ENCODE measurements at places on chromosomes 5 and 9.
A peak's percentile ranks its signal among the peaks of the same experiment; 100 is the strongest.

- DNase-seq: no peak
These were observed 4.4 kb upstream of the SLC25A51 start for GRCh38 chr9:37908283-37908682.

- no peak for DNase-seq
These were observed 13.2 kb downstream of the PTGS1 start for GRCh38 chr9:122383992-122384461.

- no peak for DNase-seq
These were observed 5.2 kb downstream of the SURF4 start for GRCh38 chr9:133370685-133371084.

DNA sequence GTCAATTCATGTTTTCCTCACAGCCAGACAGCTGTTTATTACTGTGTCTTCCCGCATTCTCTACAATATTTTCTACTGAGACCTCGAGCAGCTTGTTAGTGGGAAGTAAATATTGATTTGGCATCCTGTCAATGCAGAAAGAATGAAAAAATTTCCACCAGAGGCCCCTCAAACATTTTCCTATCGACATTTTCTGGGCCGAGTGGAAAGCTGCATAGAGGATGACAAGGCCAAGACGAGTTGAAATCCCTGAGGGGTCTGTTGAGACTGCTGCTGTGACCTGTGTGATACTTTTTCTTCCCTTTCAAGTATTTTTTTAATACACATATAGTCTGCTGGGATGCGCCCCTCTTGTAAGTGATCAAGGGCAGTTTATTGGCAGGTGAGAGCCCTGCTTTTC lies 91.4 kb upstream of the SH3GL2 start:
- DNase-seq: no peak

DNA sequence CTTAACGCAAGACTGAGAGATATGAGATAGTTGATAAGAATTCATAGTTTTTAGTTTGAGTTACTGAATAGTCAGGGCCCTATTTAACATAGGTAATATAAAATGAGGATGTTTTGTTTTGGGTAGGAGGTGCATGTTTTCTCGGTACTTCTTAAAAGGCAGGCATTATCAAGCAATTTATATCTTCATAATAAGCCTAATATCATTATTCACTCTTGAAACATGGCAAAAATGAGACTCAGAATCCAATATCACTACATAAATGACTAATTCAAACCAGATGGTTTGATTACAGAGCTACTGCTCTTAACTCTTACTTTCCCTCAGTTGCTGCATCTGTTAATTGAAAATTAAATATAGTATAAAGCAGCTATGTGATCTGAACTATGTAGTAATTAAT lies 2038.7 kb downstream of the EFNA5 start:
- no peak for DNase-seq

GRCh38 chr9:135156525-135157510 lies 69.3 kb downstream of the OLFM1 start:
- peak; percentile 1 for DNase-seq

GRCh38 chr9:92954049-92954861 lies 6.9 kb downstream of the FGD3 start:
- peak; percentile 48 for DNase-seq

GRCh38 chr5:113337515-113338415 lies 97.0 kb downstream of the TSSK1B start:
- no peak for DNase-seq

DNA sequence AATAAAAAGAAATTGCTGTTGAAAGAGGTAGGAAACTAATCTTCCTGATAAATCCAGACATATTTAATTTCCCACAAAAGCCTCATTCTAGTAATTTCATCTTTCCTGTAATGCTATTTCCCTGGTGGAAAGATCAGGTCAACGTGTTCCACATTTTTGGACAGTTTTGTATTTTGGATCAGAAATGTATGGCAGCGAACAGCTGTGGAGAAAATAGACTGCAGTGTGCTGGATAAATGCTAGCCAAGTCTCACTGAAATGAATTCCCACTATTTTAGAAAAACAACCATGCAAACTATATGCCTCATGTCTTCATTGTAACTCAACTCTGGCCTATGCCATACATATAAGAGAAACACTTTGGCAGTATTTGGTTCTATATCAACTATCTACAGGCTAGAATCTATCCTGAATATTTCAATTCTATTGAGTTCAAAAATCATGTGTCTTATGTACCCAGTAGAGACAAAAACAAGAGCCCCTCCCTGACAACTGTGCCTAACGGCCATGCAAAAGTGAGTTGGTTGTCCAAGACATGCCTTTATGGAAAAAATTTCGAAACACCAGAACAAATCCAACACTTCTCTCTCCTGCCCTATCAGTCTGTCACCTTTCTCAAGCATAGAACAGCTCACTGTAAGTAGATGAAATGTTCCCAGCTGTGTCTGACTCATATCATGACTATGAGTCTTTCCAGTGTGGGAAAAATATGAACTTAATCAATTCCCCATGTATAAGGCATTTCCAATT lies 191.3 kb upstream of the NREP start:
- DNase-seq: no peak

DNA sequence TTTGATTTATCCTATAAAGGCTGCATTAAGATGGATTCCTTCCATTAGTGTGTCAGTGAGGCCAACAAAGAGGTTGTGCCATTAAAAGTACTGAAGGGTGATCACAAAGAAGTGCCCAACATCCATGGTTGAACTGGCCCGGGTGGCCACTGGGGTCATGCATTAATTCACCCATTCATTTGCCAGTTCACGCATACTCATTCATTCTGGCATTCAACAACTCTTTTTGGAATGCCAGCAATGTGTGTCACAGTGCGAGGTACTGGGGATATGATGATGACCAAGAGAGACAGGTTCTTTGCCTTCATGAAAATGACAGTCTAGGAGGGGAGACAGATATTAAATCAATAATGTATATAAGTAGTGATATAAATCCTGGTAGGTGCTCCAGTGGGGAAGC lies 93.2 kb downstream of the PTTG1 start:
- DNase-seq: no peak

- DNase-seq: peak; percentile 88
These were observed 8.5 kb downstream of the PRR7 start for GRCh38 chr5:177455036-177455660.

- DNase-seq: peak; percentile 4
These were observed 688 bp downstream of the CNTLN start for GRCh38 chr9:17135295-17136160.

- DNase-seq: no peak
These were observed 728.0 kb downstream of the CDH9 start for GRCh38 chr5:26310415-26310814.

GRCh38 chr5:139678751-139679750 lies 30.9 kb downstream of the CXXC5 start:
- no peak for DNase-seq

DNA sequence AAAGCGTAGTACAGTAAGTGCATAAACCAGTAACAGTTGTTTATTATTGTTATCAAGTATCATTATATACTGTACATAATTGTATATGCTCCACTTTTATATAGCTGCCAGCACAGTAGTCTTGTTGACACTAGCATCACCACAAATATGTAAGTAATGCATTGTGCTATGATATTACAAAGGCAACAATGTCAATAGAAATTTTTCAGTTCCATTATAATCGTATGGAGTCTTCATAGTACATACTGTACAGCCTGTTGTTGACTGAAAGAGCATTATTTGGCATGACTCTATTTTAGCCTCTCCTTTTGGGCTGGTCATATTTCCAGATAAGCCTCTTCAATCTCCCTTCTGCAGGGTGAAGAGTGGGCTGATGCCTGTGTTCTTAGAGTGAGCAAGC lies 40.4 kb downstream of the CFAP95 start:
- DNase-seq: no peak

DNA sequence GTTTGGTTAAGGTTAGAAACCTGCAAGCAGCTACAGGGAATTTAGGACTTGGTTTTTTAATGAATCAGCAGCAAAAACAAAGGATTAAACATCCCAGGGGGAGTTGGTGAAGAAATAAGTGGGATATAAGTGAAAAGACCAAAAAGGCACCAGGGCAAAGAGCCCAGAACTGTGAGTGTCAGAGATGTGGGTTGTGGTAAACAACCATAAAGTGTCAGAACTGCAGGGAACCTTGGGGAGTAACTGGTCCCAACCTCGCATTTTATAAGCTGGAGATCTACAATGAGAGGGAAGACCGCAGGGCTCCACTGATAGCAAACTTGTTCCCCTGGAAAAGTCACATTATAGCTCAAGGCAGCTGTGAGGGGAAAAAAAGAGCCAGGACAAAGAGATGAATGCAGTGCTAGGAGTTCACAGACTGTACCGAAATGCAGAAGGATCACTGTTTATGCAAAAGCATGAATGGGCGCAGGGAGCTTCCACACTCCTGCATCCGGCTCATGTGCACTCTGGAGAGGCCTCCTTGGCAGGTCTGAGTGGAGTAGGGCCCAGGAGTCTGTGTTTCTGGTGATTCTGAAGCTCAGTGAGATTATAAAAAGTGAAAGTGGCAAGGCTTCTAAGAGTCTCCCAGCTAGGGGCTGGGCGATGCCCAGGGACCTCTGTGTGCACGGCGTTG lies 156.3 kb downstream of the GOLPH3 start:
- no peak for DNase-seq

GRCh38 chr5:80031109-80031508 lies 4.0 kb upstream of the THBS4 start:
- DNase-seq: no peak

GRCh38 chr9:116975126-116975525 lies 288.0 kb downstream of the TRIM32 start:
- DNase-seq: no peak

- DNase-seq: no peak
These were observed 41.8 kb downstream of the CAMSAP1 start for GRCh38 chr9:135865531-135865930.

DNA sequence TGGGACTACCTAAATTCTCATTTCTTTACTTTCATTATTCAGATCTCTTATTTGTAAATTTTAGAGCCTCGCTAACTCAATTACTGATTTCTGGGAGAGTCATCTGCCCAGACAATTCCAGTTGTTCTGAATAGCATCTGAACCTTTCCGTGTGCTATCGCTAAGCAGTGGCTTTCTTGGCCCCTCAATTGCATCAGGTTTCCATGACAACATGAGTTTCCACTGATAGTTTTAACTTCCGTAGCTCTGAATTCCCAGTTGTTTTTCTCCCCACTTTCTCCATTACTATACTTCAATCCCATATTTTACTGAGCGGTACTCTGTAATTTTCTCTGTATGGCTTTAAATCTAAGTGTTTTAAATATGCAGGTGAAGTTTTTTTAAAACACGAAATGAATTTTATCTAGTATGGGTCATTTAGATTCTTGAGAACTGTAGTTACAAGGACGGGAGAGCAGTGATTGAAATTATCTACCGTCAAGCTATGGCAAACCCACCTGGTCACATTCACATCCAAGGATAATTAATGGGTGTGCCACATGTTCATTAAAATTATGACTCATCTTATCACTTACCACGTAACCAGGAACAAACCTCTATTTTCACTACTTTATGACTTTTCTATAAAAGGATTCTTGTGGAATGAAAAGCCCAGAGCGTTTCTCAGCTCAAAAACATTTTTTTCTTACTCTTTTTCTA lies 223.5 kb upstream of the PCSK5 start:
- no peak for DNase-seq

DNA sequence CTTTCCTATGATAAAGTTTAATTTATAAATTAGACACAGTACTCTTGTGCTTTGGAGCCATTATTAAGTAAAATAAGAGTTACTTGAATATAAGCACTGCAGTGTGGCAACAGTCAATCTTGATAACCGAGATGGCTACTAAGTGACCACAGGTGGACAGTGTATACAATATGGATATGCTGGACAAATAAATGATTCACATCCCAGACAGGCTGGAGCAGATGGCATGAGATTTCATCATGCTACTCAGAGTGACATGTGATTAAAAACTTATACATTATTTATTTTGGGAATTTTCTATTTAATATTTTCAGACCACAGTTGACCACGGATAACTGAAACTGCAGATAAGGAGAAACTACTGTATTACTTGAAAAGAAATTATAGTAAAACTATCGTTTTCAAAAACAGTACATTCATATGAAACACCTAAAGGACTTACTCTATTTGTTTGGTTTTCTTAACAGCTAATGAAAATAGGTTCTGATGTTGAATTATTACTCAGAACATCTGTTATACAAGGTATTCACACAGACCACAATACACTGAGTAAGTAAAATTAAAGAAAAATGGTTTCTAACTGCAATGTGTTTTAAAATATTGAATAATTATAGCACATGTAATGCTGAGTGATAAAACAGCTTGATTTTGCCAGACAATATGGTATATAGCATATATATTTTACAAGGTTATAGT lies 16.0 kb downstream of the LYRM7 start:
- no peak for DNase-seq

GRCh38 chr5:37326536-37326935 lies 44.4 kb downstream of the NUP155 start:
- no peak for DNase-seq

DNA sequence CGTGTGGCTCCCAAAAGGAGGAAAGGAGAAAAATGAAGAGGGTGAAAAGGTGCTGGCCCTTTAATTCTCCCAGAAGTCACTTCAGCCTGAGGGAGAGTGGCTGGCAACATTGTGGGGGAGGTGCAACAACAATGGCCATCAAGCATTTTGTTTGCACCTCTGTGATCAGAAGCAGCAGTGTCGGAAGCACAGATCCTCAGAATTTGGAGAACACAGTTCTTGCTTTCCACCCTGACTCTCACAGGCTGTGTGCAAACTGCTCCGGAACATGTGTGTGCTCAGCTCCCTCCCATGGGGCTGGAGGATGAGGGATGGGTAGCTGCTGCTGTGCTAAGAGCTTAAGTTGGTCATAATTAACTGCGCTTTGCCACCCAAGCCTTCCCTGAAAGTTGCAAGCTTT lies 127.1 kb downstream of the DPYSL3 start:
- DNase-seq: no peak

GRCh38 chr5:119386596-119387344 lies 31.0 kb downstream of the TNFAIP8 start:
- DNase-seq: no peak

DNA sequence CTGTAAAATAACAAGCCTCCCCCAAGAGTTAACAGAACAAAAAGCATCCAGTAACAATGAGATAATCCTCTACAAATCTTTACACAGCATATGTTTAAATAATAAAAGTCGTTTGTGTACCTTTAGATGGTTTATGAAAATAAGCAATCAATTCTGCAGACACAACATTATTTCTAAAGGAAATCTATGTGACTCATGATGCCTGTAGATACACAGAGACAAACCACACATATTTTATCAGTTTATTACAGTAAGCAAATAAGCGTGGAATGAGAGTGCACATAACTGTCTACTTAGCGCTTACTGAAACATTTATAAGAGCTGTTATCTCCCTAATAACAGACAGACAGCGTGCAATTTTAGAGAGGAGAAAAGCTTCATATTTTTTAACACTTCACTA lies 243.6 kb downstream of the AP3B1 start:
- no peak for DNase-seq
